Heart right ventricle (tissue), 16 donors: ENCODE measurements at places on chromosomes 12 and 14. TPM values are rescaled to one million over a fixed set of nuclear protein-coding genes. Genes with fewer than 3 reads are reported as not detected.

CD4 gene
- polyA plus RNA-seq: 3.2 TPM

COL2A1 gene
- 0.03 TPM for polyA plus RNA-seq

DHRS2 gene
- polyA plus RNA-seq: not detected

ITGA5 gene
- polyA plus RNA-seq: 31.9 TPM

LBHD2 gene
- 0.19 TPM for polyA plus RNA-seq

SLC6A13 gene
- 5.6 TPM for polyA plus RNA-seq
